Frontal cortex (tissue), 4 donors: ENCODE measurements at places on chromosomes 6 and 20. TPM values are rescaled to one million over a fixed set of nuclear protein-coding genes. Genes with fewer than 3 reads are reported as not detected.
A peak's percentile ranks its signal among the peaks of the same experiment; 100 is the strongest.

- no peak for DNase-seq
Observed at GRCh38 chr6:143575901-143576426, 64.4 kb upstream of the FUCA2 start.

DNA sequence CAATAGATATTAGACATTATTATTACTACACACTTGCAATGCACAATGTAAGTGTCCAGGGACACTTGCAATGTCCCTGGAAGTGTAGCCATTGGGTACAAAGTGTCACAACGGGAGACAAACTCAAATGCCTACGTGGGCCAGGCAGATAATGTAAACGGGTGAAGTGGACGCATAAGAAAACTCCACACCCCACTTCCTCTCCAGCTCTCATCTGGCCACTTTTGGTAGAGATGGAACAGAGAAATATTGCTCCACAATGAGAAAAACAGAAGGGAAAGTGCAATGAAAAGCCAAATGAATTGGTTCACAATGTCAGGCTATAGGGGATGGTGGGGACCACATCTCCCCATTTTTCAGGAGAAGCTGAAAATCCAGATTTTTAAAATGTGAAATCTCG is 9.4 kb downstream of the SULF2 start:
- no peak for DNase-seq

DNA sequence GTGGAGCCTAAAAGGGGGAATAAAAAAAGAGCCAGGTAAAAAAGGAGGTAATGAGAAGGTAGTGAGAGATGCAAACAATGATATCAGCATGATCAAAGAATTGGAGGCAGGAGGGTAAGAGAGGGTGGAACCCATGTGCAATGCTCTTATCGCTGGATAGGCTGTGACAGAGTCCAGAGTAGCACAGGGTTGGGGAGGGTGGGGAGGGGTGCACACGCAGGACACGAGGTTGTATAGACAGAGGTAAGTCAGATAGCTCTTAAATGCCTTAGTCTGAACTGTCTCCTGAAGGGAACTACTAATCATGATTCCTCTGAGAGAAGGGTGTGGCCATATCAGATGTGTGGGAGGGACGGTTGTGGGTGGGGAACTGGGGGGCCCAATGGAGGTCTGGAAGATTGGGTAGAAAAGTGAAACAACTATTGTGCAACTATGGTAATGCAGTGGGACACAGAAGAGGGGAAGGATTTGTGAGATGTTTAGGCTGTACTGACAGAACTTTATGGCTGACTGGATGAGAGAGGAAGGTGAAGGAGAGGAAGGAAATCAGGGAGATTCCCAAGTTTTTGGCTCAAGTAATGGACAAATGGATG is 354.8 kb downstream of the BTBD9 start:
- DNase-seq, result no peak

DNA sequence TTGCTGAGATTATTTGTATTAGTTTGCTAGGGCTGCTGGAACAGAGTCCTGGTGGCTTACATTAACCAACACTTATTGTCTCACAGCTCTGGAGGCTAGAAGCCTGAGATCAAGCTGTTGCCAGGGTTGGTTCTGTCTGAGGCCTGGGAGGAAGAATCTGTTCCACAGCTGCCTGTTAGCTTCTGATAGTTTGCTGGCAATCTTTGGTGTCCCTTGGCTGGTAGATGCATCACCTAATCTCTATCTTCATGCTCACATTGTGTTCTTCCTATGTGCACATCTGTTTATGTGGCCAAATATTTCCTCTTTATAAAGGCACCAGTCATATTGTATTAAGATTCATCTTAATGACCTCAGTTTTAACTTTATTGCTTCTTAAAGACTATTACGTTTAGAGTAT is 19.5 kb downstream of the SF3B5 start:
- no peak for DNase-seq

NAPB gene
- total RNA-seq, result 97.8 TPM

THEMIS gene
- 0.41 TPM for total RNA-seq

DNA sequence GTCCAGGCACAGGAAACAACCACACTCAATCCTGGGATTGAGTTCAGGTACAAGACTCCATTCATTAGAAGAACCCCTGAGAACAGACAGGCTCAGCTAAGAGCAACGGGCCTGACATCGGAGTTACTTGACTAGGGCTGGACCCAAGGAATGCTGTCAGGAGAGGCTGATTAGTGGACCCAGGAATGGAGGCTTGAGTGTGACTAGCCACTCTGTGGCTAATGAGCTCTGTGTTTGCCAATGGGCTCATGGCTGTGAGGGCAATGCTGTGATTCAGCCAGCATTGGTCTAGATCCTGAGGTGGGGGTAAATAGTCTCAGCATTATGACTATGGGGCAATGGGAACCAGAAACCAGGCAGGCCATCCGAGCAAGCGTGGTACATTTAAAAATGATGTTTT is 71.8 kb downstream of the RIOK1 start:
- DNase-seq, result no peak

LY86 gene
- 2.9 TPM for total RNA-seq

CSTF1 gene
- total RNA-seq, result 27.7 TPM

SS18L1 gene
- total RNA-seq, result 86.0 TPM

DNA sequence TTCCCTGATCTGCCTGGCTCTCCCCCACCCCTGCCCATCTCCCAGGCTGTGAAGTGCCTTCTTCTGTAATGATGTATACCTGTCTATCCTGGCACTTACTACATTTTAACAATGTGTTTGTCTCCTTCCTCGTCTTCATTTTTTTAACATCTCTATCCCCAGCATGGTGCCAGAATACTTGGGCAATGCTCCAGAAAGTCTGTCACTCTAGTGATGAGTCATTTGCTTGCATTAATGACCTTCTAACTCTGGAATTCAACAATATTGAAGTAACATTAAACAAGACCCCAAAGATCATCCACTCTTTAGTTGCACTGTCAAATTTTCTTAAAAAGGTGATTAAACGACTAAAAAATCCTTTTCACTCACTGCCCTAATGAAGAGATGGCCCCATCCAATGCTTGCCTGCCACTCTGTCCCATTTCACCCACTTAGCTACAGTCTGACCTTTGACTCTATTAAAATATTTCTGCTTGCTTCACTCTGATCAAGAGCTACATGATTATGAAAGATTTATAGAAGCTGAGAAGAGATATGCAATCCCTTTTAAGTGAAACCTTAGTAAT is 7.7 kb upstream of the KLHL31 start:
- DNase-seq, result no peak

GRCh38 chr20:5770231-5770986 is 20.2 kb downstream of the SHLD1 start:
- no peak for DNase-seq

DNA sequence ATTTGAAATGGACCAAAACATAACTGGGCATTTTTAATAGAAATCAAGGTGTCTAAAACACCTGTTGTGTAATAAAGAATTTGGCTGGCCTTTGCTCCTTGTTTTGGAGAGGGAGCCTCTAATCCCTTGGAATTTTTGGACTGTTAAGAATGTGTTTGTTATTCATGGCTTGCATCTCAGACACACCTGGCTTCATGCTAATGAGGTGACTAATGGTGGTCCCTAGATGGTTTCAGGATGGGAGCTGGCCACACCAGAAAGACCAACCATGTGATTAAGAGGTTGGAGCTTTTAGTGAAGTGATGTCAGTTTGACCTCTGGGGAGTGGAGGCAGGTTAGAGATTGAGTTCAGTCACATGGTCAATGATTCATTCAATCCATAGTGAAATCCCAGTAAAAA is 328.4 kb downstream of the DHX35 start:
- DNase-seq, result no peak

DNA sequence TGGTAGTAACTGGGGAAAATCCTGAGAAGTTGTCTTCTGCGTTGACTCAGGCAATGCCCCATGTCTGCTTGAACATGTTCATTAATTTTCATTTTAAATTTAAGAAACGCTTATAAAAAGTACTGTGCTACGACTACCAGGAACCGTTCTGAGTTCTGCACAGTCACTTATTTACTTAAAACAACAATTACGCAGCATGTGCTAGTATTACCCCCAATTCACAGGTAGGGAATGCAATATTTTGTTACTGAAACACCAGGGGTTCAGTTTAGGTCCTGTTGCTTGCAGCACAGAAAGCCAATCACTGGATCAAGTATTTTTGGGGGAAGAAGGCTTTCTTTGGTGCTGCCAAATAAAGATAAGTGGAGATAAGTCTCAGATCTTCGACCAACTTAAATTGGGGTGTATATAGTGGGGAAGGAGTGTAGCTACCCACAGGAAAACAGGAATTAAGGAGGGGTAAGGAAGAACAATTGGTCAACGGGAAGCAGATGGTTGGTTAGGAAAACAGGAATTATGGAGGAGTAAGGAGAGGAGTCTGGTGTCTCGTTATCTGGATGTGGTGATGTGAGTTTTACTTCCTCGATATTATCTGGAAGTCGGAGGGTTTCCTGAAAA is 5.2 kb upstream of the LRP11 start:
- DNase-seq, result no peak

- DNase-seq, result peak; percentile 74
Observed at GRCh38 chr20:59153355-59153681, 10.3 kb upstream of the ZNF831 start.
